ENCODE measurements at places on chromosomes 3 and 15.

DNA sequence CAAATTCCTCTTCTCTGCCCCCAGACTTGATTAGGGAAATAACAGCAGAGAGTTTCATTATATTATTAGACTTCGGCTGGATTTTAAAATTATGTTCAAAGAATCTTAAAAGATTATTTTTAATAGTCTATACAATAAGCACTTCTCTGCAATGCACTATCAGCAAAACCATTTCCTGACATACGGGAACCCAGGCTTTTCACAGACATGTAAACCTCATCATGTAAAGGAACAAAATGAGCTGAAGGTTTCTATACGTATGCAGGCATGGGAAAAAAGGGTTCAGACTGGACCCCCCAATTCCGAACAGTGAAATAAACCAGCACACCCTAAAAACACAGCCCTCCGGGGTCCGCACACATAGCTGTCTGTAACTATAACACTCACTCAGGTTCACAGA is 77.5 kb upstream of the LMOD3 start:
- DNase-seq: no peak

DNA sequence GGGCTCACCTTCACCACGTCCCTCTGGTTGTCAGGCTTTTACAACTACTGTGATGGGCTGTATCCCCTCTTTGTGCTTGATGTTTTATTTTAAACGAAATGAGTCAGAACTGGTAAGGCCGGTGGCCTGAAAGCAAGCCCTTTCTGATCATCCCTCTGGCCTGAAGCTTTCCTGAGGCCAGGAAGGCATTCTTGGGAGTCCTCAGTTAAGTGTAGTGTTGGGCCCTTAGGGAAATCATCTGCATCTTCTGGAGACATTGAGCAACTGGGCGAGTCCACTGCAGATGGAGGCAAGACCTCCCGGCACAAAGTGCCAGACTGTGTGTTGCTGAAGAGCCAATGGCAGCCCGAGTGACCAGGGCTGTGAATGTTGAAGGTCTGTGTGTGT is 33.0 kb upstream of the AMOTL2 start:
- DNase-seq: peak; percentile 94

GRCh38 chr3:61807865-61808276 is 246.5 kb downstream of the PTPRG start:
- no peak for DNase-seq

DNA sequence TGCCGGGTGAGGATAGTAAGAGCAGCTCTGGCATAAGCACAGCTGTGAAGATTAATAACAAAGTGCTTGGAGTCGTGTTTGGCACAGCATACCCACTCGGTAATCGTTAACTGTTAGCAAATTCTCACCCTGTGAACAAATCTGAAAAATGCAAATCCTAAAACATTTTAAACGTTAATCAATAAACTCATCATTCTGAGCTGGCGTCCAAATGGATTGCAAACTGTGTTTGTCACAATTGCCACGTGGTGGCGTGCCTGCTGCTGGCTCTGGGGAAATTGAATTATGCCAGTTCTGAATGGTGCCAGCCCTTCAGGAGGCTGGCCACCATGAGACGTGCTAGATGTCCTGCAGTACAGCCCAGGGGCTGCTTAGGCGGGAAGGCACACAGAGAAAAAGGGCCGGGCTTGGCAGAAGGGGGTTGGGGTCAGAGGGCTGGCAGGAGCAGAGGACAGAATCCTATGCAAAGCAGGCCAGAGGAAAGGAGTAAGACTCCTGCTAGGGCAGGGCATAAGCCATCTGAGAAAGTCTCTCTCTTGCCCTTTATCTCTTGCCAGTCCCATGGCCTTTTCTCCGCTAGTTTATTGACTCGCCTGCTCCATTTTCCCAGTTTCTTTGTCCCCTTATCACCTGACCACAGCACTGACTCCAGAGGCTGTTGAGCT is 22.1 kb upstream of the POLG start:
- DNase-seq: no peak

DNA sequence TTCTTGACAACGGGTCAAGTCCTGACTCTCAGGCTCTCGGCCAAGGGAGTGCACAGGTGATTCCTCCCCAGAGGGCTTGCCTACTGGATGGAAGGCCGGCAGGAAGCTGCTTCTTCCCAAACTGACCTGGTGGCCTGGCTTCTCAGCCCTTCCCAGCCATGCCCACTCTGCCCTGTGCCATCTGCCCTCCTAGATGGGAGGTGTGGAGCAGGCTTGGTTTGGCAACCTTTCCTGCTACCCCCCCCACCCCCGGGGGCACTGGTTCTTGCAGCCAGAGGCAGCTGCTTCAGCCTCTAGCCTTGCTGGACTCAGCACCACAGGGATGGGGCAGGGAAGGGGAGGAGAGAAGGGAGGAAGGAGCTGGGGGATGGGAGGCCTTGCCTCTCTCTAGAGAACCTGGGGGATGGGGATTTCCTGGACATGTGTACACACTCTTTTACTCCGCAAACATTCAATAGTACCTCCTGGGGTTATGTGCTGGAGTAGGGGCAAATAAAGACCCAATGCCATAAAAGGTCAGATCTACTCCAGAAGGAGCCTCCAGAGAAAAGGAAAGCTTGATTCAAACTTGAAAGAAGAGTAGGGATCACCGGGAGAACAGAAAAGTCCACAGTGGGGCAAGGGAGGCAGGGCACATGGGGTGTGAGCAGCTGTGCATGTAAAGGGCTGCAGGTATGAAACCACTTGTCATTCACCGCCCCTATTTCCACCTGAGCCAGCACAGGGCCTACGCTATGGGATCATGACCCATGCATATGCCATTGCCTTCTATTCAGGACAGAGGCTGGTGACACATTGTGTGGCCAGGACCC is 4.2 kb upstream of the DAPK2 start:
- DNase-seq: no peak

DNA sequence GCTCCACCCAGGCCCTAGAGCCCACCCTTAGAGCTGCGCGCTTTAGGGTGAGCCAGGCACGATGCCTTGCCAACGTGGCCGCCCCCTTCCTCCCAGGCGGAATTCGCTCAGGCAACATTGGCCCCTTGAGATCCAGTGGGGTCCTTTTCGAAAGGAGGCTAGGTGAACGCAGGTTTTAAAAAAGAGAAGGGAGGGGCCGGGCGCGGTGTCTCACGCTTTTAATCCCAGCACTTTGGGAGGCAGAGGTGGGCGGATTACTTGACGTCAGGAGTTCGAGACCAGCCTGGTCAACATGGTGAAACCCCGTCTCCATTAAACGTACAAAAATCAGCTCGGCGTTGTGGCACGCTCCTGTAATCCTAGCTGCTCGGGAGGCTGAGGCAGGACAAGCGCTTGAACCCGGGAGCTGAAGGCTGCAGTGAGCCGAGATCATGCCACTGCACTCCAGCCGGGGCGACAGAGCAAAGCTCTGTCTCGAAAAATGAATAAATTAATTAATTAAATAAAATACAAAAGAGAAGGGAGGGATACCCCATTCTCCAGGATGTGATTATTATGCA is 984 bp upstream of the RPP25 start:
- DNase-seq: peak; percentile 69

- DNase-seq: peak; percentile 28
Observed at GRCh38 chr3:128983293-128984069, 10.4 kb downstream of the CFAP92 start.

DNA sequence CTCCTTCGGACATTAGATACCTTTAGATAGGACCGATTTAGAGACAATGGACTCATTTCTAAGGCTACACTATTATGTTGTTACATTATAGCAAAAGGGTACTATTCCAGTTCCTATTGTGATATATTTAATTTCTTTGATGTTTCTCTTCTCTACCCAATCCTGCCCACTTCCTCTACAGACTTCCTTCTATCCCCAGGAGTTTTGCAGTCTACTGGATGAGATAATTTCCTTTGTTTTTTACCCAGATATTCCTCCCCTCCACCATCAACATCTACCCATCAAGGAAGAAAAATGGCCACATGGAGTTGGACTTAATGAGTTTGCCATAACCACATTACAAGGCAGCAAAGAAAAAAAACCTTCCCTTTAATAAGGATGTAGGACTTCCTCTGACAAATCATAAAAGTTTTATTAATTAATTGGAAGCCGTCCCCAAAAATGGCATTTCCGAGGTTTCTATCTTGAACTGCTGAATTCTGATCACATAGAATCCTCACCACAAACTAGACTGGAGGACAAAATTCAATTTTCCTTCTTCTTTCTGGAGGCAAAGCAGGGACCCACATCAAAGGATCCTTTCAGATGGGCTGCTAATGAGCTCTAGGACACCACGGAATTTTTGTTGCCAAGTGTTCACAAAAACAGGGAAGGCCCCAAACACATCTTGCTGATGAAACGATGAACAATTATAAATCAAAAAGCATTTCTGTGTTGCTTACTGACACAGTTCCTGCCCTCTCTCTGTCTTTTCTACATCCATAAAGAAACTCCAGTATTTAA is 33.4 kb downstream of the FRMD4B start:
- no peak for DNase-seq

GRCh38 chr3:94811836-94812235 is 749.0 kb downstream of the NSUN3 start:
- peak; percentile 22 for DNase-seq

DNA sequence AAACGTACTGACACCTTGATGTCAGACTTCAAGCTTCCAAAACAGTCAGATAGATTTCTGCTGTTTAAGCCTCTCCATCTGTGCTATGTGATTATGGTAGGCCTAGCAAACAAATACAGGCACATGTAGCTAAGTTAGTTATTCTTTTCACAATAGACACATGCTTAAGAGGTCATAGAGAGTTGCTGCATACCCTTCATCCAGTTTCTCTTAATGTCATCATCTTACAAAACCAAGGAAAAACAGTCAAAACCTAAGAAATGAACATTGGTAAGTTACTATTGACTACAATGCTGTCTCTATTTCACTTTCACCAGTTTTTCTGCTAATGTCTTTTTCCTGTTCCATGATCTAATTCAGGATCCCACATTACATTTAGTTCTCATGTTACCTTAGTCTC is 946.8 kb downstream of the TUSC7 start:
- DNase-seq: no peak

GRCh38 chr3:5645692-5646410 is 458.3 kb downstream of the EDEM1 start:
- no peak for DNase-seq

DNA sequence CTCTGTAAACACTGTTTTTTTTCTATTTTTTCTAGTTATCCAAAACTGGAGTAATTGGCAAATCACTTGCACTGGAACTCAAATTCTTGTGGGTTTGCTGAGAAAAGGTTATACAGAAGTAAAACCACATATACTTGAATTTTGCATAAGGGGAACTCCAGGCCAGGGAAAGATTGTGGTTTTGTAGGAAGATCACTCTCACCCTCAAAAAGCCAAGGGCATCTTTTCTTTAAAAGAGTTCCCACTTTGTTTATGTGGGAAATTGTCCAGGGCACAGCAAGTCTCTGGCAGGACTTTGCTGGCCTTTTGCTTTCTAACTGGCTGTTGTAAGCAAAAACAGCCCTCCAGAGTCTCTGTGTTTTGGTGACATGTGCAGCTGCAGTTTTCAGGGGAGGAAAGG is 340.3 kb upstream of the RBMS3 start:
- no peak for DNase-seq

DNA sequence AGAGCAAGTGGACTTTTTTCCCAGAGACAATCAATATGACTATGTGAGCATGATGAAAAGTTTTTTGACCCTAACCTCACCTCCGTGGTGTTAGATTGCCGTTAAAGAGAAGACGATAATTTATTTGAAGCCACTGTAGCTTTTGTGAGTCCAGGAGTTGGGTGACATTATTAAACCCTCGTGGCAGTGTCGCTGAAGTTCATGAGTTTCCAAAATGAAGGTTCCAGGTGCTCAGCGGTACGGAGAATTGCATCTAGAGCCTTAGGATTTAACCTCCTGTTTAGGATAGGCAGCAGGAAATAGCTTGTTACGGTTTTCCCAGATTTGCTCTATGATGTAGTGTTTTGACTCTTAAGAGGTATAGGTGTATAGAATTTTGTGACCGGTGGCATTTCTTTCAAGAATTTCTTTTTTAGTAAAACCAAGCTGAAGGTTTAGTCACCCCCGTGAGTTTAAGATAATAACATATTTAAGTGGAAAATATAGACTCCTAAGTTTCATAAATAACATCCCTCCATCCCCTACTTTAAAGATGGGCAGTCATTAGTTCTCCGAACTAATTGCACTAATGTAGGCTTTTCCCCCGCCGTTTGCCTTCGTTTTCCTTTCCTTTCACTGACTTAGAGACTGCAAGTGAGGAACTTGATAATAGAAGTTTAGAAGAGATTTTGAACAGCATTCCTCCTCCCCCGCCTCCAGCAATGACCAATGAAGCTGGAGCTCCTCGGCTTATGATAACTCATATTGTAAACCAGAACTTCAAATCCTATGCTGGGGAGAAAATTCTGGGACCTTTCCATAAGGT is 2.0 kb downstream of the SMC4 start:
- peak; percentile 17 for DNase-seq

DNA sequence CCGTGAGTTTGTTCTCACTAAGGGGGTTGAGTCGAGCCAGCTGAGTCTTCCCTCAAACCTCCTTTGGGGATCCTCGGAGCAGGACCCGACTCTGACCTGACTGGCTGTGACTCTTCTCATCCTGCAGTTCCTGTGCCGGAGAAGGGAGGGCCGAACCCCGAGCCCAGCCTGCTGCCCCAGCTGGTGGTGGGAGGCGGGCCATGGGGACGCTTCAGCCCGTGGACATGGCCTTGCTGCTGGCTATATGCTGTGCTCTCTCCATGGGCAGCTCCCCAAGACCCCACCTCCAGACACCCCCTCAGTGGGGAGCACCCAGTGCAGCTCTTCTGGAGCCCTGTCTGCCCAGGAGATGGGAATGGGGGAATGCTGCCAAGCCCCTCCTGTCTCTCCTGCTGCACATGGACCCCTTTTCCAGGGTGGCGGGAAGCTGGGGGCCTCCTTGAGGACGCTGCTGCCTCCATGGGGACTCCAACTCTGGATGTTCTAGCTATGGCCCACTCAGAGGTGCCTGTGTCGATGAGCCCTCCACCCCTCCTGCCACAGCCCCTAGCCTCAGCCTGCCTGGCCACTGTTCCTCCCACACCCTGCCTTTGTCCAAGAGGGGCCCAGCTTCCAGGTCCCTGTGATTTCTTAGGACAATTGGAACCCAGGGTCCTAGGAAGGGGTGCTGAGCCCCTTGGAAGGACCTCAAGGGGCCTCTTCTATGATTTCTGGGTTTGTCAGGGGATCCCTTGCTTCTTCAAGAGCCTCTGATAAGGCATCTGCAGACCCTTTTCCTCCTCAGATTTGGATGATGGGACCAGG is 12.8 kb downstream of the C15orf39 start:
- DNase-seq: no peak

- no peak for DNase-seq
Observed at GRCh38 chr3:187212705-187213104, 15.4 kb downstream of the RTP1 start.

DNA sequence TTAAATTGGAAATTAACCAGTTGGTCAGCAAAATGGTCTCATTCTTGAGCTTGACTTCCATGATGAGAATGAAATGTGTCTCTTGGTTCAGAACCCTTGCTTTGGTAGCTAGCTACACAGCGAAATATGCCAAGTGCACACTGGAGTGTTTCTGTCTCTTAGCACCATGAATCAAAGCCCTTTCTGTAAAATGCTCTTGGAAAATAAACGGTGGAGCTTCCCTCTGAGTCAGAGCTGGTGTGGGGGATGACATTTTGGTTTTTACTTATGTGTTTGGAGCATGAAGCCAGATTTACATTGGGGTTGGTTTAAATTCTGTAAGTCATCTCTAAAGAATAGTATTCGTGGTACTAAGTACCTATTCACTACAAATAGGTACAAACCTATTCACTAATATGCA is 85.1 kb upstream of the NANOGP8 start:
- no peak for DNase-seq

- DNase-seq: no peak
Observed at GRCh38 chr3:64358853-64359252, 133.6 kb upstream of the PRICKLE2 start.

Data from ELF-1 (cell line).